ENCODE measurements at places on chromosomes 7 and 10.

DNA sequence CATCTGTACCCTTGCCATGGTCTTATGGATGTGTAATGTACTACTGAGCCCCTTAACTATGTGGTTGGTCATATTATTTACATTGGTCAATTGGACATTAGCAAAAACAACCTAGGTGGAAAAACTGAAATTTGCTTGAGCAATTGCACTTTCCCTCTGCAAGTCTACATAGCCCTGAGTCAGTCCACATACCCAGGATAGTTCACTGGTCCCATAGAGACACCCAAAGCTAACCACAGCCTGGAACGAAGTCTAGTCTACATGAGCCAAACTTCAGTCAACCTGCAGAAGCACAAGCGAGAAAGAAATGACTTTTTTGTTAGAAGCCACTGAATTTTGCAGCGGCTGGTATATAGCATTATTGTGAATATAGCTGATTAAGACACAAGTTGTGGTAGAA, 37.6 kb upstream of the COL1A2 start:
- no peak for DNase-seq

- DNase-seq = no peak
Observed at GRCh38 chr7:71009636-71010035, 122.3 kb upstream of the GALNT17 start.

DNA sequence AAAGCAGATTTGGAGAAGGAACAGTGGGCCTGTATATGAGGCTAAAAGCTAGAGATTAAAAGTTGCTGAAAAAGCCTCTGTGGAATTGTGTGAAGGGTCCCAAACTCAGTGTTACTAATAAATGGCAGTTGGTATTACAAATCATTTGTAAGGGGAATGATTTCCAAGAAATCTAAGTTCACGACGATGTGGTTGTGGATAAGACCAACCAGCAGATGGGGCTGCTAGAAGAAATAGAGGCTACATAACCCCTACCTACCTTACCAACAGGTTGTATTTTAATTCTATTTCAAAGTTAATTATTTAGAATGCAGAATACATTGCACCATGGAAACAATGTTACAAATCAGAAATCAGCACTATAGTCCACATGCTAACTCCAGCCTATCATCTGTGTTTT, 377.1 kb downstream of the HPSE2 start:
- DNase-seq = no peak

DNA sequence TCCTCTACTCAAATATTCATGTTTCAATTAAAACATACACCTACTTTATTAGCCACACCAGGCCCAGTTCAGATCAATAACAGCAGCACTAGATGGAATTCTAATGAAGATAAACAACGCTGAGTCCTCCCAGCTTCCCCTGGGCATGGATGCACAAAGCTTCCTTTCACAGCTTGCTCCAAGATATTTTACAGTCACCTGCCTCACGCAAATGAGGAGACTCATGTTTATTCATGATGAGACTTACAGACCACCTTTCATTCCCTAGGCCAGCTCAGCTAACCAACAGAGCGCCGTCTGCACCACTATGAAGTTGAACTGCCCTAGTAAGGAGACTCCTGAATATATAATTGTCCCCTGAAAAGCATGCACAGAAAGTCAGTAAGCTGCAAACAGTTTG, 283.0 kb upstream of the AOAH start:
- DNase-seq = no peak

DNA sequence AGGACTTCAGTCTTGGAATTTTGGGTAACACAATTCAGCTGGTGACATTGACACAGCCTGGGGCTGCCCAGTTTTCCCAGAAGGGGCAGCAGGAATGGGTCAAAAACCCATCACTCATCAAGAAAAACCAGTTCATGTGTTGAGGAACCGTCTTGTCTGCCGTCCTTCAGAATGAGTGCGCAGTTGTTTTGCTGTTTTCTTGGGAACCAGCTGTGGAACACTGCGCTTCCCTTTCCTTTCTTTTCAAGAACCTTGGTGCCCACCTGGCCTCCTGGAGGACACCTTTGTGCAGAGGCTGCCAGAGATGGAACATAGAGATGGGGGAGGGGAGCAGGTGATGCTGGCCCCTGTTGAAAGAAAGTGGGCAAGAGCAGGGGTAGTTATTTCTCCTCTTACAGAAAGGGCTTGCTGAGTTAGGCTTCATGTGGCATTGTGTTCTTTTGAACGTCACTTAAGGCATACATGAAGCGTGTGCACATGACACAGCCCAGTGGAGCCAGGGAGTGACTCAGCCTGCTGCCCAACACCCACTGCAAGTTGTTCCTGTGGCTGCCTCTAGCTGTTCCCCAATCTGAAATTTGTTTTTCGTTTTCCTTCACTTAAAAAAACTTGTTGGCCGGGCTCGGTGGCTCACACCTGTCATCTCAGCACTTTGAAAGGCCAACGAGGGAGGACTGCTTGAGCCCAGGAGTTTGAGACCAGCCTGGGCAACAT, 87.4 kb upstream of the TNS3 start:
- no peak for DNase-seq

DNA sequence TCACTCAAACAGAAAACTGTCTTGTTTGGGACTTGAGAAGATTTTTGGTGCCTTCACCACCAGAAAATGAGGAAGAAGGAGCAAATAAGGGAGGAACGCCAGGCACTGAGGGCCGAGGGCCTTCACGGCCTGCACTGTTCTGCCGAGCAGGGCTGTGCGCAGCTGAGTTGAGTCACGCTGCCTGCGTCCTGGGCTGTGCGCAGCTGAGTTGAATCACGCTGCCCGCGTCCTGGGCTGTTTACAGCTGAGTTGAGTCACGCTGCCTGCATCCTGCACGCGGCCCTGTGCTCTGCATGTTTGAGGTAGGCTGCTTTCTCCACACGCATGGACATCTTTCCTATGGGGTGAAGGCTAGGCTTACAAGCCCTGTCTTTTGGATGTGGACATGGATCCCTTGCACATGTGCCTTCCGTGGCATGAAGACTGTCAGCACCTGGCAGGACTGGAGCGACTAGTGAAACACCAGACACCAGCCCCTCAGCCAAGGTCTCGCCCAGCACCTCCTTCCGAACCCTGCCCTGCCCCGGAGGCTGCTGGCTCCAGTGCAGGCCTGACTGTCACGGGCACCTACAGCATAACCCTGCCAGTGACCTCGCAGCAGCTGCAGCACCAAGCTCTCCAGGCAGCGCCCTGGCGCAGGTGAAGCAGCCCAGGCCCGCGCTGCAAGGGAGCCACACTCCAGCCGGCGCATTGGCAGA, 96.7 kb downstream of the HTR5A start:
- DNase-seq = no peak

- no peak for DNase-seq
Observed at GRCh38 chr7:22935269-22935668, 78.7 kb downstream of the HYCC1 start.

- no peak for DNase-seq
Observed at GRCh38 chr10:119945805-119946204, 53.3 kb downstream of the SEC23IP start.

- DNase-seq = no peak
Observed at GRCh38 chr10:91974960-91975359, 51.4 kb downstream of the BTAF1 start.

- no peak for DNase-seq
Observed at GRCh38 chr7:19016140-19016539, 101.3 kb downstream of the TWIST1 start.

- DNase-seq = no peak
Observed at GRCh38 chr7:91250706-91251105, 13.5 kb upstream of the FZD1 start.

DNA sequence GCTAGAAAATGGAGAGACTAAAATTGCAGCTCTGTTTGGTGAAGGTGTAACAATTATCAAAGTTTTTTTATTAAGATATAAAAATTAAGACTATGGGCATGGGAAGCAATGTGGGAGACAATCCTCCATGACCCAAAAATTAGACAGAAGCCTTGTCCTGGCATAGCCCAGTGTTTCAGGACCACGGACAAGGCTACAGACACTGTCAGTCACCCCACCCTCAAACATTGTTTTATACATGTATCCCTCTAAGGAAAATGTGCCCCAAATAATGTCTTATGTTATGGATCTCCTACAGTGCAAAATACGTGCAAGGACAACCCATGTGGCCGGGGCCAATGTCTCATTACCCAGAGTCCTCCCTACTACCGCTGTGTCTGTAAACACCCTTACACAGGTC, 24.0 kb downstream of the HABP2 start:
- DNase-seq = no peak

- DNase-seq = no peak
Observed at GRCh38 chr7:122199171-122199570, 55.1 kb upstream of the AASS start.

DNA sequence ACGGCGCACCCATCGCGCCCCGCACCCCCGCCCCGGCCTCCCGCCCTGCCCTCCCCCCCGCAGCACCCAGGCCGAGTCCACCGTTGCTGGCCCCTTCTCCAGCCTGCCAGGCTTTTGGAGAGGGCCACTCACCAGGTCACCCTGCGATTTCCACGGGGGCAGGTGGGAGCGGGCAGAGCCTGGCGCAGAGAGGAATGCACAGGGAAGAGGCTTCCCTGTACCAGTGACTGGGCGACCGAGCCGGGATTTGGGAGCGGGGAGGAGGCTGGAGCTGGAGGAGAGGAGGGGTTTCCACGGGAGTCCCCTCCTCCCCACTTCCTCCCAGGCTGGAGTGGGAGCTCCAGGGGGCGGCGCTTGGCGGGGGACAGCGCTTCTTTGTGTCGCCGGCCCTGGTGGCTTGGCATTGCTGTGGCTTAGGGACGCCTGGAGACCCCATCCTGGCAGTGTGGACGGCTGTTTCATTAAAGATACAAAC, 19.3 kb downstream of the TCAF1 start:
- DNase-seq = peak; percentile 76

- DNase-seq = no peak
Observed at GRCh38 chr10:29394321-29394932, 105.6 kb downstream of the LYZL1 start.

DNA sequence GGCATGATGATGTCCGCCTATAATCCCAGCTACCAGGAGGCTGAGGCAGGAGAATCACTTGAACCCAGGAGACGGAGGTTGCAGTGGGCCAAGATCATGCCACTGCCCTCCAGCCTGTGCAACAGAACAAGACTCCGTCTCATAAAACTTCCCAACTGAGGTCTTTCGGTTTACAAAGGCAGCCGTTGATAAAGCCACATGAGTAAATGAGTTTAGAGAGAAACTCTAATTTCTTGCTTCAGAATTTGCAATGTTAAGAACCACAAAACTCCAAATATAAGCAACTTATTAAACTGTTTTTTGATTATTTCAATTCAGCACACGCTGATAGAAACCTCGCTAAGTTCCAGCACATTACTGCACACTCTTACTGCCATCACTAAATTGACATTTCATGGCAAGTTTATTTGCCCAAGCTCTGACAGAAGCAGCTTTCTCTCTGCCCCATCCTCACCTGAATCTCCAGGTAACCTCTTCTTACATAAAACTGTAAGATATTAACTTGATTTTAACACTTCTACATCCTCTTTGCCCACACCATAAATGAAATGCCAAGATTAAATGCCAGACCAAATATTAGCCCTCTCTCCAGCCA, 67.7 kb downstream of the FGFR2 start:
- no peak for DNase-seq

Data from hippocampal formation (tissue), 2 donors.